ELF-1 (cell line): ENCODE measurements at places on chromosomes 5 and 9.
A peak's percentile ranks its signal among the peaks of the same experiment; 100 is the strongest.

GRCh38 chr5:155605920-155606319 is 592.4 kb downstream of the KIF4B start:
- no peak for DNase-seq

- DNase-seq = peak; percentile 52
These were observed 7.1 kb downstream of the POU4F3 start for GRCh38 chr5:146345578-146346366.

- no peak for DNase-seq
These were observed 152.8 kb downstream of the PAX5 start for GRCh38 chr9:36881316-36881715.

GRCh38 chr5:14179446-14179845 is 36.3 kb downstream of the TRIO start:
- no peak for DNase-seq

- peak; percentile 53 for DNase-seq
These were observed 72.0 kb downstream of the PDE8B start for GRCh38 chr5:77282337-77283027.

DNA sequence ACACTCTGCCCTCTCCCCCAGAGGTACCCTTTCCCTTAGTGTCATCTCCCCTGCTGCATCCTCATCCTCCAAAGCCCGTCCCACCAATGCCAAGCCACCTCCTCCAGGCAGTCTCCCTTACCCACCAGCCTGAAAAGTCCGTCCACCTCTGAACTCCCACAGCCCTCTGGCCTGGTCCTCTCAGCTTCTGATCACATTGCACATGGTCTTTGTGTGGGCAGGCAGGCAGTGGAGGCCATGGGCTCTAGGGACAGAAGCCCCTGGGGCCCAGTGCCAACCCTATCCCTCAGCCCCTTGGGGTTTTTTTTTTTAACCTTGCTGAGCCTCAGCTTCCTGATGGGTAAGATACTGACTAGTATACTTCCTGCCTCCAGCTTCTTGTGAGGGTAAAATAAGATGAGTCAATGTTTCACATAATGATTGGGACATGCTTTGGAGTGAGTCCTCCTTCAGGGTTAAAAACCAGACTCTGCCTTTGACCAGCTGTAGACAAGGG is 19.4 kb downstream of the CSF1R start:
- no peak for DNase-seq

DNA sequence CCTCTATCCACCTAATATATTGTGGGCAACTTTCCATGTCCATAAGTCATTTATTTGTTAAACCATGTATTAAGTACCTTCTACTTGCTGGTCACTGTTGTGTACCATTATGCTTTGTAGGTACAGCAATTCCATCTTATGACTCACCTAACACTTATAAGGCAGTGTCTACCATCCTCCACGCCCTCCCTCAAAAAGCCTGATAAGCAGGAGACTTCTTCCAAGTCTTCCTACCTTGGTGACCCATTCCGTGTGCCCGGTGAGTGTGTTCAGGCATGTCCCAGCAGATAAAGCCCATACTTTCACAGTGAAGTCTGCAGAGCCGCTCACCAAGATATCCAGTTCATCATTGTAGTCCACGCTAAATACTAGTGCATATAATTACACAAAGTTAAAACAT is 17.4 kb downstream of the FBXW2 start:
- no peak for DNase-seq

- no peak for DNase-seq
These were observed 254.6 kb downstream of the ASTN2 start for GRCh38 chr9:117160254-117160653.

- DNase-seq = peak; percentile 16
These were observed 101.0 kb downstream of the CD180 start for GRCh38 chr5:67095346-67096171.

DNA sequence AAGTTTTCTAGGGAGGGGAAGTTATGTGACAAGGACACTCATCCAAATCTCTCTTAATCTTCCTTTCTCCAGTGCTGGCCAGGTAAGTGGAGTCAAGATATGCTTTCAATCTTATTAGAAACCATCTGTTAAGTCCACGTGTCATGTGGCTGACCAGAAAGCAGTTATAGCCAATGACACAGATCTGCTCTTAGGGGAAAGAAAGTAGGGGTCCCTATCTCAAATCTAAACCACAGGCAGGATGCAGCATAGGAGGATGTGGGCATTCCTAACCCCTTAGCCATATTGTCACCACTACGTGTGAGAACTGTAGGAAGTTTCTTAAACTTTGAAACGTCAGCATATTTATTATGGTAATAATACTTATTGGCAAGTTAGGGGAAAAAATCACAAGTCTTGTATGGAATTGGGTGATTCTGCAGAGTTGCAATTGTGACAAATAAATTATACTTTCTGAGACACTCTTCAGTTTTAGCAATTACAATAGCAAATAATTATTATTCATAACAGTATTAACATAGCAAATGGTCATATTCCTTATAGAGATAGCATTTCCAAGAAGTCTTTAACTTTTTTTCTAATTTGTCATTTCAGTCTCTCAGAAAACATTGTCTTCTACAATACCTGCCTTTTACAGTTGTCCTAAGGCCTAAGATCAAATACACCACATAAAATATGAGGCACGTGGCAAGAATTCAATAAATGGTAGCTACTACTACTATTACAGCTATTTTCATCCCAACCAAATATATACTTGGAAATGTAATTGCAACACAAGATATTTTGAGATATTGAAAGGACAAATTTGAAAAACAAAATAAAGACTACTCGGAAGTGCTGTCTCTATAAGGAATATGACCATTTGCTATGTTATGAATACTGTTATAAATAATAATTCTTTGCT is 236.9 kb downstream of the PDE4D start:
- DNase-seq = no peak

GRCh38 chr9:81855538-81855937 is 72.7 kb upstream of the SPATA31D4 start:
- DNase-seq = no peak

DNA sequence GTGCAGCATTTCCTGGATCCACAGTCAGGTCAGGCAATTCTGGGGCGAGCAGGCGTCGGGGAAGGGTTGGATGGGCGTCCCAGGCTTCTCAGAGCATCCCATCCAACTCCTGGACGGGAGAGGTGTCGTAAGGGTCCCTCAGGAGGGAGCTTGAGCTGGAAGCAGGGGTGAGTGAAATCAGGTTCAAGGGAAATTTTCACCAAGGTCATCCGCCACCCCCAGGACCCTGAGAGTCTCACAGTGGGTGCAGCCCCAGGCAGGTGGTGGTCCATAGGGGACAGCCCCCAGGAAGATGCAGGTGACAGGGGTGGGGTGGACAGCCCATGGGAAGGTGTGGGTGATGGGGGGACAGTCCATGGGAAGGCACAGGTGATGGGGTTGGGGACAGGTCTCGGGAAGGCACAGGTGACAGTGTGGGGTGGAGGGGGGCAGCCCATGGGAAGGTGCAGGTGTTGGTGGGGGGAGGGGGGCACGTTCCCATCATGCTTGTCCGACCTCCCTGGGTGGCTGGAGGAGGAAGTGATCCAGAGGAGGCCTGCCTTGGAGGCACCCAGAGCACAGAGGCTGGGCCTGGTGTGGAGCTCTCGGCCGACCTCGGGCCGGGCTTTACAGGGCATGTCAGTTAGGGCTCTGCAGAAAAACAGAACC is 48.9 kb downstream of the AHRR start:
- no peak for DNase-seq

GRCh38 chr9:121990600-121991306 is 102.4 kb downstream of the TTLL11 start:
- no peak for DNase-seq

DNA sequence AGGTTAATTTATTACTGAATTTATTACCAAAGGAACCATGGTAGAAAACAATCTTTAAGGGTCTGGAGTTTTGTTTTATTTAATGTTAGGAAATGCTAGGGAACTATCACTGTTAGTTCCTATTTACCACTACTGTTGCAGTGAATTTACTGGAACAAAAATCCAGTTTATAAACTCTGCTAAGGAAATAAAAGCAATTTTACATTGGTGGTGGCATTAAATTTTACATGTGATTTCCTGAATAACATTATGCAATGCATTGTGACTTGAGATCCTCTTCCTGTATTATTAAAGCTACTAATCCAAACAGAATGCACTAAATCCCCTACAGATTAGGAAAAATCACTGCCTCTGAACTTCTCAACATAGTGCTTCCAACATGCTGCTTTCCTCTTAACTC is 599.5 kb upstream of the PTGER4 start:
- no peak for DNase-seq

GRCh38 chr5:35089334-35090314 is 41.9 kb upstream of the AGXT2 start:
- peak; percentile 71 for DNase-seq

DNA sequence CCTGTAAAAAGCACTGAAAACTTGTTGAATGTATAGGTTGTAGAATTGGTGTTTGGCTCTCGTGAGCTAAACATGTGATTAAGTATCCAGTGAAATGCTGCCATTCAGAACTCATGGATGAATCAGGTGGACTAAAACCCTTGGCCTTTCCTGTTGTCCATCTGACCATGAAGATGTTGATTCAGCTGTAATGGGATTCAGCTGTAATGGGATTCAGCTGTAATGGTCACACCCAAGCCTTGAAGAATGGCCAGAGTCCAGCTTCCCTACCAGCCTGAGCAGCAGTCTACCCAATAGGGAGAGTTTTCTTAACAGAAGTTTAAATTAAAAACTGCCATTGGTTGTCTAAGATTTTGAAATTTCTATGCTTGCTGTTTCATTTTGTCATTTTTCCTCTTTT is 18.1 kb downstream of the MAMDC2 start:
- no peak for DNase-seq

GRCh38 chr9:114494776-114495569 is 10.3 kb downstream of the WHRN start:
- no peak for DNase-seq

DNA sequence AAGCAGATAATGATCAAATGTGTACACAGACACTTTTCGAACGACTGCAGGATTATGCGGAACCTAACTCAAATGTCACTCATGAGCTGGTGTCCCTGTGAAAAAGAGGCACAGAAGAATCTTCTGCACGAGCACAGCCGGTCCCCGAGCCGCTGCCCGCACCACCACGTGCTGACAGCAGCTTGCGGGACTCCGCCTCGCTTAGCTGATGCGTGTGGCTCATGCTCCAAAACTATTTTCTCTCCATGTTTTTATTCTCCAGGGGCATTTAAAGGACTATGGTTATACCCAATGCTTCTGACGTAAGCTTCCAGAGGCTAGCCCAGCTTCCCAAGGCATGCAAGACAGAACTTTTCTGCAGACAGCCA is 9.5 kb downstream of the SEC16A start:
- no peak for DNase-seq

GRCh38 chr5:37714756-37715155 is 125.1 kb downstream of the GDNF start:
- no peak for DNase-seq

DNA sequence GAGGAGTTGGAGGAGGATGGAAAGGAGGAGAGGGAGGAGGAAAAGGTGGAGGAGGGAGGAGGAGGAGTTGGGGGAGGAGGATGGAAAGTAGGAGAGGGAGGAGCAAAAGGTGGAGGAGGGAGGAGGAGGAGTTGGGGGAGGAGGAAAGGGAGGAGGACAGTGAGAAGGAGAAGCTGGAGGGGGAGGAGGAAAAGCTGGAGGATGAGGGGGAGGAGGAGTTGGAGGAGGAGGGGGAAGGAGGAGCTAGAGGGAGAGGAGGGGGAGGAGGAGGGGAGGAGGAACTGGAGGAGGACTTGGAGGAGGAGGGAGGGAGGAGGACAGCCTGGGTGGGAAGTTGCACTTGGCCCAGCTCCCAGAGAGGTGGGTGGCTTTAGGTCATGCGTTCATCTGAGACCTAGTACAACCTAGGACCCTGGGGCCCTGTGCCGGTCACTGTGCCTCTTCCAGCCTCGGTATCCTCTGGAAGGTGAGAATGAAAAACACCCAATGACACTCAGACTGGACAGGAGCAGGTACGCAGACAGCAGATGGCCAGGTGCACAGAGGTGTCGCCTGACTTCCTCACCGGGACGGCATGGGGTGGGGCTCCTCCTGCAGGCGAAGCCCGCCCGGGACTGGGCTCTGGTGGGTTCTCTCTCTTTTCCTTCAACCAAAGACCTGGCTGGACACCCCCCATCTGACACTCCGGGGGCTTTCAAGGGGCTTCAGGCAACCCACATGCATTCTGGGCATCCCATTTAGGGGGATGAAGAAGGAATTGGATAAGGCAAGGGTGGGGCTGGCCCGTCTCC is 12.2 kb upstream of the SLC2A6 start:
- DNase-seq = no peak

- no peak for DNase-seq
These were observed 52.9 kb downstream of the RASGEF1C start for GRCh38 chr5:180156141-180156540.

- no peak for DNase-seq
These were observed 1.4 kb downstream of the PCDHGC5 start for GRCh38 chr5:141490271-141490670.

- no peak for DNase-seq
These were observed 52.1 kb upstream of the RNU6ATAC start for GRCh38 chr9:134216449-134216951.

DNA sequence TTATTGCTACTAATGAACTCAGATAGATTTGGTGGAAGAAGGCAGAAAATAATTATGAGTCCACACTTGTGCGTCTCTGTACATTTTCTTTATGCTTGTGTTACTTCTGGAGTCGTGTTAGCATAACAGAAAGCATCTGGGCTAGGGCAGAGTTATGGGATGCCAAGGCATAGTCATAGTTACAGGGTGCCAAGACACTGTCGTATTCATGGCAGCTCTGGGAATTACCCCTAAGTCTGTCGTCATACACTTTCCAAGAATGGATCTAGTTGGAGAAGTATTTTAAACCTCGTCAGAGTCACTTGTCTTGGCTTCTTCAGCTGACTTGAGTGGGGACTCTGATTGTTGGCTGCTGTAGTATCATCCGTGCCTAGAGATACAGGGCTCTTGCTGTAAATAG is 27.7 kb downstream of the CAMK4 start:
- DNase-seq = no peak
